Stimulated activated CD4-positive, alpha-beta T cell treated with anti-CD3 and anti-CD28 coated beads, Interleukin-1b, Interleukin-23, amount 100 ng/mL, for 48 hours (primary cell): ENCODE measurements at places on chromosomes 2 and 18.

GRCh38 chr2:10659898-10660568 is 29.7 kb downstream of the NOL10 start:
- peak; percentile 41 for DNase-seq

DNA sequence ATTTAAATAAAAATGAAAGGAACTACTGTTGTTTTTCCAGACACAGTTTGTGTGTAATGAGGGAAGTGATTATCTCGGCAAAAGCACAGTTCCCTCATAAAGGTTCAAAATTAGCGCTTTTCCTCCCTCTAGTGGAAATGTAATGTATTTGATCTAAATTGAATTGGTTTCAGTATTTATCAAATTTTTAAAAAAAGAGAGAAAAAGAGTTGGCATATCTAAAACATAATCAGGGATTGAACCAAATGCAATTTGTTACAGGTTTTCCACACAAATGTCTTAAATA is 37.5 kb downstream of the CMPK2 start:
- no peak for DNase-seq

DNA sequence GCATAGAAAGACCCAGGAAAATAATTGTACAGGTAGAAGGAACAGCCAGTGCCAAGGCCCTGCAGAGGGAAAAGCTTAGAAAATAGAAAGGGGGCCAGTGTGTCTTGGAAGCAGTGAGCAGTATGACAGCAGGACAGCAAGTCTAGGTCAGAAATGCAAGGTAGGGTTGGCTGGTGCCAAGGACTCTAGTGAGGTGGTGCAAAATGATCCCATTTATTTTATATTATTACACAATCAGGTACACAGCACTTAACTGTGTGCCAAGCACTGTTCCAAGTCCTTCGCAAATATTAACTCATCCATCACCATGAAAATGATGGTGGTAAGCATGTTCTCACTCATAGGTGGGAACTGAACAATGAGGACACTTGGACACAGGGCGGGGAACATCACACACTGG is 100.0 kb downstream of the AQP4 start:
- DNase-seq = no peak

DNA sequence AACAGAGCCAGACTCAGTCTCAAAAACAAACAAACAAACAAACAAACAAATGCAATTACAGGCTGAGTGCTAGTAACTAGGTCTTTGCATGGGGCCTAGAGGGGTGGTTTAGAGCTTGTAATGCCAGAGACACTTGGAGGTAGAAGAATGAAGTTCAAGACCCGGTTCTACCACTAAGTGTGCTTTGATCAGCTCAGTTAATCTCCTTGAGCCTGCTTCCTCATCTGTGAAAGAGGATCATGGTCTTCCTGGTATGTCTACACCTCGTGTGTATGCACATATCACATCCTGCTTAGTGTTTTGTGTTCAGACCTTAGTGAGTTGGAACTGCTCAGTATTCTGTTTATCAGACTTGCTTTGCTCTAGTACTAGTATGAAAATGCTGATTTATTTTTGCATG is 4.8 kb upstream of the ATP6V1C2 start:
- no peak for DNase-seq

GRCh38 chr18:8283891-8284585 is 325.2 kb upstream of the RAB12 start:
- DNase-seq = no peak

DNA sequence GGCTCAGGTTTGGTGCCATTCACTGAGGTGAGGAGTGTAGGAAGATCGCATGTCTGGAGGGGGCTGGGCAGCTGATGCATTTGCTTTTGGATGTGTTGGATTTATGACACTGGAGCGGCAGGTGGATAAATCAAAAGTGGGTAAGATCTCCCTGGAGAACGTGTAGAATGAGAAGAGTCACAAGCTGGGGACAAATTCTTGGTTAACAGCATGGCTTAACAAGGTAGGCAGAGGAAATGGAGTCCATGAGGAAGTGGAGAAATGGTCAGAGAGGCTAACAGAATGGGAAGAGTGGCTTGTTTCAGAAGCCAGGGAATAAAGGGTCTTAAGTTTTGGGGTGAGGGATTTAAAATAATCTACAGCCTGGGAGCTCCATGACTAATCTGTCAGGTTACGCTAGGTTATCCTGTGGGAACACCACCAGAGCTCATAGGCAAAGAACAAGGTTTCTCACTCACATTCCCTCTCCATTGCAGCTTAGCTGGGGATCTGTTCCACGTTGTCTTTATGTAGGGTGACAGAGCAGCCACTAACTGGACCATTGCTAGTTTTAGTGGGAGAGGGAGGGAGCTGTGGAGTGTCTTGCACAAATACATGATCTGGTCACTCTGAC is 12.8 kb downstream of the TSN start:
- DNase-seq = no peak

DNA sequence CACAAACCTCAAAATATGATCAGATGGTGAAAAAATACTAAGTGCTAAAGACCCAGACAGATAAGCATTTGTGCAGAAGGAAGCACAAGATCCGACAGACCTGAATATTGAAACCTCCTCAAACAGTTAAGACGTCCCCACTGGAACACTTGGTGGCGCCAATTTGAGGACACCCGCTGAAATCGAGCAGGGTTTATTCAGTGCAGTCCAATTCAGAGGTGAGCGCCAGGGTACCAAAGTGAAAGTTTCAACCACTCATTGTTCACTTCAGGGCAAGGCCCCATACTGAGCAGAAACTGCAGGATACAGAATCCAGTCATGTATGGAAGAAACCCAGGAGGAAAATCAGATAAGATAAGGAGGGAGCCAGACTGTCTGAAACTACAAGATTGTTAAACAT is 417.6 kb downstream of the LRRTM4 start:
- DNase-seq = no peak

- DNase-seq = no peak
These were observed 27.8 kb downstream of the CACNB4 start for GRCh38 chr2:152071092-152071491.

DNA sequence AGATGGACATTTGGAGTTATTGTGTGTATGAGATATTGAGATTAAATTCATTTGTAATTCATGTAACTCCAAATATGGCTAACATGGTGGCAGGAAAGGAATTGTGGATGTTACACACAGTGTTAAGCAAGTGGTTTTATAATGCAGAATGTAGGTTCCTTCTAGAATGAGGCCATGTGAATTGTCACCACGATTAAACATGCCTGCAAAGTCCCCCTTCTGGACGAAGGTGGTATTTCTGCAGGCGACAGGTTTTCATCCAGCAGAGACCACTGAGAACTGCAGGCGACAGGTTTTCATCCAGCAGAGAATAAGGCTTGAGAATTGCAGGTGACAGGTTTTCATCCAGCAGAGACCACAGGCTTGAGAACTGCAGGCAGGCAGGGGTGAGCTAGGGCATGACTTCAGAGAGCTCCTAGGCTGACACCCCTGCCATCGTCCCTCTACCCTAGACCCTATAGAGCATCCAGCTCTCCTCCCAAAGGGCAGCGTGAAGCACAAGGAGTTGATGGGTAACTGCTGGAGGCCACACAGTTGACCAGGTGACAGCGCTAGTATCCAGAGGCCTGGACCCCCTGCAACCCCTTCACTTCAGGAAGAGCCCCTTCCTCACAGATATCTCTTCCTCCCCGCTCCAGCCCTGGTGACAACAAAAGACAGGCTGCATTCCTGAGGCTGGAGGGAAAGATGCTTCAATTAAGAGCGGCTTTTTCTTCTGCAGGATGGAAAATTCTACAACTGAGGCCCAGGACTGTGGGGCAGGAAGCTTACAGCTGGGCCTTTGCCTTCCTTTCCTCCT is 175.8 kb downstream of the LOXHD1 start:
- DNase-seq = peak; percentile 40

- no peak for DNase-seq
These were observed 59.4 kb upstream of the LAPTM4A start for GRCh38 chr2:20110876-20111275.

DNA sequence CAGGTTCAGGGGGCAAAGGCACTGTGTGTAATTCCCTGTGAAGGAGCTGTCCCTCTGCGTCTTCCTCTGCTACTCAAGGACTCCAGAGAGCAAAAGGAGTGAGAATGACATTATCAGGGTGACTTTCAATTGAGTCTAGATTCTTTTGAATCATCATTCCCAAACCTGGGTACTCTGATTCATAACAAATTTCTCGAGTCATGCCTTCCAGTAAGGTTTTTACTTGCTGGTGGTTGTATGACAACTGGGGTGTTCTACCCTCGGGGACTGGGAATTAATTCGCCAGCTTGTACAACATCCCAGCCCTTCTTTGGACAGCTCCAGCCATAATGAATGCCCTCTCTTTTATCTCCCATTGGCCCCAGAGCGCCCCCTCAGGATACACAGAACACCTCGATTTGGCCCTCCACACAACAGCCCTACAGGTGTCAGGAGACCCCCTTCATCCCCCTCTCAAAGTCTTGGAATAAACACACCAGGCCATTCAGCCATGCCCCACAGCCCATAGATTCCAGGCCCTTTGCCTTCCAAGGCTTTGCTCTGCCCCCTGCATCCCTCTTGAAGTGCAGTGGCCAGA is 254.5 kb downstream of the KLHL29 start:
- DNase-seq = peak; percentile 11

DNA sequence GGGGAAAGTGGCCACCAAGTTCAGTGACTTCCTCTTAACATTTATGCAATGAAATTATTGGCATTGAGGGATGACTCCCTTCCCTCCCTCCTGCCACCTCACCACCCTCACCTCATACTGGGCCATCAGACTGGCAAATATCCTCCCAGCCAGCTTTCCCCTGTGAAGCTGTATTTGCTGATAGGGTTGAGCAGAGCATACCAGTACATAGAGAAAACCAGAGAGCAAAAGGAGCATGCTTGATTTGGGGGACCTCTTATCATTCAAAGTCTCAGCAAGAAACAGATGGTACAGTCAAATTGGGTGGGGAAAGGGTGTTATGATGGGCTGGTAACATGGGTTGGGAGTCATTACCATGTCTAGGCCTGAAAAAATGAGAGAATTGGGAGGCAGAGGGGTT is 19.1 kb upstream of the B3GNT2 start:
- no peak for DNase-seq

DNA sequence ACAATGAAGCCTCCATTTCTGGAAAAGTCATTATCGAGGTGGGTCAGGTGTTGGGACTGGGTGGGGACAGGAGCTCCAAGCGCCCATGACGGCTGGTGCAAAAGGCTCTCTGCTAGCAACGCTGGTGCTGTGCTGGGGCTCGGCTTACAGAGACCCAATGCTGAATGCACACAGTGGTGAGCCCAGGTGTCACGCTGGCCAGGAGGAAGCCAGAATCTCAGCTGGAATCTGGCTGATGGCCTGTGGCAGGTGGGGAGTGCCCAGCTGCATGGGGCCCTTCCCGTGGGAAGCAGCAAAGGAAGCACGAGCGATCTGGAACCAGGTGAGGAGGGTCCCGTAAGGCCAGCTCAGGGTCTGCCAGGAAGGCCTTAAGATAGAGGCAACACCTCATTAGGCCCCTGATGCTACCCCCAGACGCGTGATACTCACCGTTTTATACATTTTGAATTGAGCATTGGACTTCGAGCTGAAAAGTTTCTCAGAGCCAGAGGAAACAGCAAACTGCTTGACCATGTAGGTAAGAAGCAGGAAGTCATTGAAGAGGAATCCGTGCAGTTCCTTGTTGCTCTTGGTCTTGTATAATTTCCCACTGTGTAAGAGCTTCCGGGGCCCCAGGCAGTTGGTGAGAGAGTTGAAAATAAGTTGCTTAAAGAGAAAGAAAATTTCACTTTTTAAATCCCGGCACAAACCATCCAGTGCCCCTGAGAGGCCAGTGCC is 34.7 kb downstream of the FAM228A start:
- DNase-seq = no peak

GRCh38 chr18:59358414-59358711 is 702 bp downstream of the LMAN1 start:
- DNase-seq = no peak

GRCh38 chr18:74392323-74392722 is 64.8 kb downstream of the DIPK1C start:
- DNase-seq = no peak

- no peak for DNase-seq
These were observed 459.7 kb downstream of the LRATD1 start for GRCh38 chr2:15092181-15092580.

GRCh38 chr2:219545295-219545942 is 1.6 kb downstream of the TMEM198 start:
- no peak for DNase-seq

DNA sequence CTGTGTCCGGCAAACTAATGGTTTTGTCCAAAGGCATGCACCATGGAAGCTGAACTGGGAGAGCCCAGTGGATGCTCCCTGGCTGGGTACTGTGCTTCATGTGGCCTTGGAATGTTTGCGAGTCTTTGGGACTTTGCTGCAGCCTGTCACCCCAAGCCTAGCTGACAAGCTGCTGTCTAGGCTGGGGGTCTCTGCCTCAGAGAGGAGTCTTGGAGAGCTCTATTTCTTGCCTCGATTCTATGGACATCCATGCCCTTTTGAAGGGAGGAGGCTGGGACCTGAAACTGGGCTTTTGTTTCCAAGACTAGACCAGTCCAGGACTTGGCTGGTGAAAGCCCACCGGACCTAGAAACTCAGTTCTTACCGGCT is 1.7 kb downstream of the MARS2 start:
- DNase-seq = no peak

DNA sequence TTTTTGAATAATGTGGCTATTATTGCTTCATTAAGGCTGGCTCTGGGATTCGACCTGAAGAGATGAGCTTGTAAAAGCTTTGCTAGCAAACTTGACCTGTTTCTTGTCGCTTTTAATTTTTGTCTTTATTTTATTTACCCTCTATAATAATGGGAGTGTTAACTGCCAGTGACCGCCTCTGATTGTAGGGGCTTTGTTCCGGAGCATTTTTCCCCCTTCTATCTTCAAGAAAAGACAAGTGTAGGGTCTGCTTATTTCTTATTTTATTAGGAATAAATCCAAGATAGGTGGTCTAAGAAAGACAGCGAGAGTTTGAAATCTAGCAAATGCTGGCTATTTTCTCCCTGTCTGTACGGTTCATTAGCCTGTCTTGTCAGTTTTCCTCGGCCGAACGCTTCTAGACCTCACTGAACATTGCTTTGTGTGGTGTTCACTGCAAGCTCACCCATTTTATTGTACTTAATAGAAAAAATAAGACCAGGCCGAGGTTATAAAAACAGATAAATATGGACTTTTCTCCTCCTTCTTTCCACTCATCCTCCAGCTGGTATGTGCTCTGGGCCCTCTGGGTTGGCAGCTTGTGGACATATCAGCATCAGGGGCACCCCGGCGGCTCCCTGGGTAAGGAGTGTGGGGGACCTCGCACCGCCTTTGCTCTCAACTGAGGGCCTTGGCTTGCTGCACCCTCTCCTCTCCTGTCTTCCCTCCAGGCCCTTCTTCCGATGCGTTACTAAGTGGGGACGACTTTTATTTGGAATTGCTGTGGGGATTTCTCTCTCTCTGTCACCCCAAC is 8.5 kb downstream of the MEIS1 start:
- DNase-seq = no peak

- DNase-seq = no peak
These were observed 46.3 kb downstream of the EN1 start for GRCh38 chr2:118801151-118801550.
